Astrocyte of the spinal cord (primary cell): ENCODE measurements at places on chromosomes 4 and X.

- no peak for DNase-seq
These were observed 117.7 kb downstream of the PPA2 start for GRCh38 chr4:105356194-105356593.

GRCh38 chrX:153238361-153238760 is 59.3 kb downstream of the MAGEA1 start:
- DNase-seq = no peak

DNA sequence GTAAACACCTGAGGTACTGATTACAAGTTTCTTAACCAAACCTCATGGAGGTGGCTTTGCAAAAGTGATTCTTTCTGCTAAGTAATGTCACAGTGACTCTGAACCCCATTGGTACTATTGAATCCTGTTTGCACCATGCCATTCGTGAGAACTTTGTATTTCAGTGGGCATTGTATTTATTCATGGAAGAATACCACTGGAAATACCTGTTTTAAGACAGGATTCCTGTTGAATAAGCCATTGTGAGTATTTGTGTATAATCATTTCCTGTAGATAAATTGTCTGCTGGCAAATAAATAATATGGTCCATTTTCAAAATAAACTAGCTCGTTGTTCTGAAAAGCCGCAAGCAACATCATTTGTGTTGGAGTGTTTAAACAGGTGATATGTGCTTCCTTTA is 136.4 kb upstream of the GUCY1A1 start:
- no peak for DNase-seq

- no peak for DNase-seq
These were observed 944.4 kb upstream of the GRID2 start for GRCh38 chr4:91359041-91360031.

GRCh38 chr4:152094970-152095700 is 334.3 kb upstream of the GATB start:
- DNase-seq = peak; percentile 80

GRCh38 chr4:64105903-64106302 is 303.3 kb downstream of the TECRL start:
- no peak for DNase-seq

DNA sequence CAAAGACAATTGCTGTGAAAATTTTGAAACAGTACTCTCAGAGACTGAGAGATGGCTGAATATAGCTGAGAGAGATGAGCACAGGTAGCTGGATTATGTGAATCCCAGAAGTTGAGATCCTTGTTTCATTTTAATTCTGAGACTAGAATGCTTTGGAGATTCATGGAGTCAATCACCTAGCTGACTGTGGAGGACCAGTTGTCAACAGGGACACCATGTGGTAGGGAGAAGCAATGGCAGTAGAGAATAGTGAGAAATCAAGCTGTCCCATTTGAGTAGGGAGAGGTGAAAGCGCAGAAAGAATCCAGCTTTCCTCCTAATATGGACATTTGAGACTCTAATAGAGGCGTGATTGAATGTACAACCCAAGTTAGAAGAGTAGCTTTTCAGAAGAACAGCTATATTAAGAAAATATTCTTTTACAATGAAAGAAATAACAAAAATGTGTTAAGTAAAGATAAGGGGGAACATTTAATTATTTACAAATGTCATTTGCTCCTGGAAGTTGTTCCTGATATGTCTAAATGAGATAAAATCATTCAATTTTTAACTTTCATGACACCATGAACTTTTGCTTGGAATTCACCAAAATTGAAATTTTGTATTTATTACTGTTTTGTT is 30.3 kb upstream of the GLRB start:
- DNase-seq = peak; percentile 79

- peak; percentile 32 for DNase-seq
These were observed 5.9 kb downstream of the EDA2R start for GRCh38 chrX:66632981-66633380.

DNA sequence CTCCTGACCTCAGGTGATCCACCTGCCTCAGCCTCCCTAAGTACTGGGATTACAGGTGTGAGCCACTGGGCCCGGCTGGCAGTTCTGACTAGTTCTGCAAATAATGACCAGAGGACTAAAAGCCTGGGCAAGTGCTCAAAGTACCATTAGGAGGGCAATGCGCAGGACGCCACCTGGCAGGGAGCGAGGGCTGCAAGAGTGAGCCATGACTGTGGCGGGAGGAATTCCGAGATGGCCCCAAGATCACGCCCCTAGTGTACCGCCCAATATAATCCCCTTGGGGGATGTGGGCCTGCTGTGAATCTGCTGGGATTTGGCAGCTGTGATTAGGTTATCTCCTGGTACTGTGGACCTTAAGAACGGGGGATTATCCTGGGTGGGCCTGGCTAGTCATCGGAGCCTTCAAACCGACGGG is 26.2 kb upstream of the GPR78 start:
- DNase-seq = no peak

- peak; percentile 90 for DNase-seq
These were observed 37.9 kb downstream of the RELL1 start for GRCh38 chr4:37648084-37648817.

DNA sequence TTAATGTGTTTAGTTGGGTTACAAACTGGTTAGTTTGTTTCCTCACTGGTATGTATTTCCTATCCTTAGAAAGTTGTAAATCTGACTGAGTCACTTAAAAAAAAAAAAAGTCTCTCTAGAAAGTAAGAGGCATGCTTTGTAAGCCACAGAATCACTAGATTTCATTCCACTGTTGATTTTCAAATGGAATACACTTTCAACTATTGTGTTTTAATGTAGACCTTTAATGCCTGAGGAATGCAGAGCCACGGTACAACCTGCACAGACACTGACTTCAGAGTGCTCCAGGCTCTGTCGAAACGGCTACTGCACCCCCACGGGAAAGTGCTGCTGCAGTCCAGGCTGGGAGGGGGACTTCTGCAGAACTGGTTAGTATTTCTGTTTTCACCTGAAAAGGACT is 88.6 kb downstream of the HHIP start:
- DNase-seq = peak; percentile 74

- peak; percentile 93 for DNase-seq
These were observed 230.2 kb upstream of the STK26 start for GRCh38 chrX:131792789-131793462.

- DNase-seq = no peak
These were observed 106.6 kb downstream of the SH3RF1 start for GRCh38 chr4:169163947-169164668.

- DNase-seq = no peak
These were observed 29.5 kb upstream of the BMP15 start for GRCh38 chrX:50881028-50881427.

DNA sequence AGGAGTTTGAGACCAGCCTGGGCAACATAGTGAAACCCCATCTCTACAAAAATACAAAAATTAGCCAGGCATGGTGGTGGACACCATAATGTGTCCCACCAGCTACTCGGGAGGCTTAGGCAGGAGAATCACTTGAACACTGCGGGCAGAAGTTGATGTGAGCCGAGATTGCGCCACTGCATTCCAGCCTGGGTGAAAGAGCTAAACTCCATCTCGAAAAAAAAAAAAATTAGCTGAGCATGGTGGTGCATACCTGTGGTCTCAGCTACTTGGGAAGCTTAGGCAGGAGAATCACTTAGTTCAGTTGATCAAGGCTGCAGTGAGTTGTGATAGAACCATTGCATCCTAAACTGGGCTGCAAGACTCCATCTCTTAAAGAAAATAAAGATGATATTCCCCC is 91.2 kb downstream of the PLS3 start:
- no peak for DNase-seq

DNA sequence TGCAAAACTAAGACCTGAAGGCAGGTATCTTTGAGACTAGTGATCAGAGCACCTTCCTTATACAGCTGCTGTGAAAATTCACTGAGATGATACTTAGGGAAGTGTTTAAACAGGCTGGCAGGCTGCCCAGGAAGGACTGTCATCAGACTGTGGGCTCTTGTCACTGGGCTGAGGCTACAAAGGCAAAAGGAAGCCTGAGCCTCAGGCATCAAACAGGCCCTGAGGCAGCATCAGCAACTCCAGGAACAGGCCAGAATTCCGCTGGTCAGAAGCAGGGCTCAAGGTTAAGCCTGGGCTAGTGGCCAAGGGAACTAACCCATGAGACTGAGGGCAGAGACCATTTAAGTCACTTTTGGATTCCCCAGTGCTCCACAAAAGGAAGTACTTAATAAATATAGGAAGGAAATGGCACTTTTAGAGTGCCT is 12.8 kb downstream of the PJA1 start:
- DNase-seq = no peak

DNA sequence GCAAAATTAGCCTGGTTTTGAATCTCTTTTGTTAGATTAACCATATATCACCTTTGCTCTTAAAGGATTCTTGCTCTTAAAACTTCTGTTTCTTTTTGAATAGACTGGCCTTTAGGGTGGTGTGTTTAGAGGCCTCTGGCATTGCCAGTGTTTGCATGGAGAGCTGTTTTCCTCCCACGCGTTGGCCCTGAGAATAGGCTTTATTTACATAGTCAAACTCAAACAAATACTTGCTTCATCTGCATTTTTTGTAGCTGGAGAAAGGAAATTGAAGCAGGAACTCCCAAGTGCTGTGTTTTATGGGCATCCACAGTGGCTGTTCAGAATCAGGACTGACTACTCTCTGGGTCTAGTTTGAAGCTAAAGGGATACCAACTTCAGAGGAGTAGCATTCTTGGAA is 2.7 kb downstream of the SHROOM2 start:
- DNase-seq = no peak

GRCh38 chr4:1534095-1534872 is 128.0 kb upstream of the NKX1-1 start:
- DNase-seq = no peak

DNA sequence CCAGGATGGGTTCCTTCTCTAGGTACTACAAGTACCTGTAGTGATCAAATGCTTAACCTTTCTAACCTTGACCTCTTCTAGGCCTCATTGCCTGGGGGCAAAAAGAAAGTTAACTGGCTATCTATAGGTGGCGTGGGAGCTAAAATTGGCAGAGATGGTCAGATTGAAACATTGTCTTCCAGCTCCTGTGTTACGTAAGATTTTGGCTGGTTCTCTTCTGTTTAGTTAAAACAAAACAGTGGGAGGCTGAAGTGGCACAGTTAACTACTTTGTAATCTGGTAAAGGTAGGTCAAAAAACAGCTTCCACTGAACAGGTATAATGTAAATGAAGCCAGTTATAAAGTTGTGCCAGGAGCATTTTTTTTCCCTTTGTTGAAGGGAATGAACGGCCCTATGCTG is 115.2 kb downstream of the MBNL3 start:
- DNase-seq = no peak
